ENCODE measurements at places on chromosomes 11 and 22.

- DNase-seq, result no peak
Observed at GRCh38 chr11:926341-926916, 759 bp downstream of the AP2A2 start.

GRCh38 chr22:48137640-48138039 lies 1375.2 kb downstream of the TBC1D22A start:
- DNase-seq, result no peak

DNA sequence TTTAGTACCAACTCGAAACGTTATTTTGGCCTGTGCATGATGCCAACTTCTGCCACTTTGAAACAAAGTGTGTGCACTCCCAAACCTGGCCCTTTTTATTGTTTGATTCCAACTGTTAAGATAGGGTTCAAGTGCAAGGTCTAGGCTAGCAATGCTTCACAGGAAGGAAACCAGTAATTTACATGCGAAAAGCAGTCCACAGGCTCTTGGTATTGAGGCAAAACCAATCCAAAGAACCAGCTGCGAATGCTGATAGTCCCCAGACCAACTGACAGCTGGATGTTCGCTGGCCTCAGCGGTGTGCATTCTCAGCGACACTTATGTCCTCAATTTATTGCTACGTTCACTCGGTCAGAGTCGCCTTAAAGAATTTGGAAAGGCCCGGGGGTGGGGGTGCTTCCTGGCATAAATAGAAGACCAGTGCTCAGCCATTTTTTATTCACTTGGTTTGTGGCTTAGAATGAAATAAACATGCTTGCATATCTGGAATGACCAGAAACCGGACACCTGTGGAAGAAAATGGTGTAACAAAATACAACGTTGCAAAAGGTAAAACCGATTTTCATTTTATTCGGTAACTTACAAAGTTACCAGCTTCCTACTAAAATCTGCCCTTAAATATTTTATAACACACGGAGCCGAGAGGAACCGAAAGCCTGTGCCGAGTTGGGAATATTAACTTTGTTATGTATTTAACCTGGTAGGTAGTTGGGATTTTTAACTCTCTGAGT lies 1.6 kb downstream of the CPT1A start:
- peak; percentile 25 for DNase-seq

DNA sequence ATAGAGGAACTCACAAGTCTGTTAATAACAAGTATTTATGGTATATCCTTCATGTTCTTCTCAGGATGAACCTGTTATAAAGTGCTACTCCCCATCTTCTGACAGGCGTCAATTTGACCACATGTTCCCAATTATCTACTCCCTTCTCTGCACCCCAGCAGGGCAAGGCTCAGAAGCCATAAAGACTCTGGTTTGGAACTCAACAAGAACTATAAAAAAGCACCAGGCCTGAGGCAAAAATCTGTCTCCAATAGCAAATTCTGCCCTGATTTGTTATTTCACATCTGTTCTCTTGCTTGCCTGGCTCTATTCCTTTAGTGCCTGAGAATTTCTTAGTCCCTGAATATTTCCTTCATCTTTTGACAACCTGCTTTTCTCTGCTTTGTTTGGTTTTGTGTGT lies 618.2 kb upstream of the KIRREL3 start:
- no peak for DNase-seq

- DNase-seq, result no peak
Observed at GRCh38 chr11:5043380-5043779, 2.9 kb upstream of the OR52J3 start.

DNA sequence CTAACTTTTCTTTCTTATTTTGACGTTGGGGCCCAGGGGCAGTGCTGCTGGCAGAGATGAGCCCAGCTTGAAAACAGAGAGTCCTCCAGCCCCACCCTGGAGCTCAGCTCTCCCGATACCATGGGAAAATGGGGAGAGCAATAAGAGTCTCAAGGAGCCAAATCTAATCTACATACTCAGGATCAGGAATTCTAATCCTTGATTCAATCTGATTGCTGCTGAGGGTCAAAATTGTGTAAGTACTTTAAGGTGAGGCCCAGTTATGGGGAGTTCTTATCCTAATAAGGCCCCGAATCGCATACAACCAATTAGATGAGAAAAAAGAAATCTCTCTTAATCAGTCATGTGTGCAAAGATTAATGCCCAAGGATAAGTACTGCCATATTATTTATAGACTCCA lies 202.9 kb downstream of the FAM76B start:
- DNase-seq, result no peak

DNA sequence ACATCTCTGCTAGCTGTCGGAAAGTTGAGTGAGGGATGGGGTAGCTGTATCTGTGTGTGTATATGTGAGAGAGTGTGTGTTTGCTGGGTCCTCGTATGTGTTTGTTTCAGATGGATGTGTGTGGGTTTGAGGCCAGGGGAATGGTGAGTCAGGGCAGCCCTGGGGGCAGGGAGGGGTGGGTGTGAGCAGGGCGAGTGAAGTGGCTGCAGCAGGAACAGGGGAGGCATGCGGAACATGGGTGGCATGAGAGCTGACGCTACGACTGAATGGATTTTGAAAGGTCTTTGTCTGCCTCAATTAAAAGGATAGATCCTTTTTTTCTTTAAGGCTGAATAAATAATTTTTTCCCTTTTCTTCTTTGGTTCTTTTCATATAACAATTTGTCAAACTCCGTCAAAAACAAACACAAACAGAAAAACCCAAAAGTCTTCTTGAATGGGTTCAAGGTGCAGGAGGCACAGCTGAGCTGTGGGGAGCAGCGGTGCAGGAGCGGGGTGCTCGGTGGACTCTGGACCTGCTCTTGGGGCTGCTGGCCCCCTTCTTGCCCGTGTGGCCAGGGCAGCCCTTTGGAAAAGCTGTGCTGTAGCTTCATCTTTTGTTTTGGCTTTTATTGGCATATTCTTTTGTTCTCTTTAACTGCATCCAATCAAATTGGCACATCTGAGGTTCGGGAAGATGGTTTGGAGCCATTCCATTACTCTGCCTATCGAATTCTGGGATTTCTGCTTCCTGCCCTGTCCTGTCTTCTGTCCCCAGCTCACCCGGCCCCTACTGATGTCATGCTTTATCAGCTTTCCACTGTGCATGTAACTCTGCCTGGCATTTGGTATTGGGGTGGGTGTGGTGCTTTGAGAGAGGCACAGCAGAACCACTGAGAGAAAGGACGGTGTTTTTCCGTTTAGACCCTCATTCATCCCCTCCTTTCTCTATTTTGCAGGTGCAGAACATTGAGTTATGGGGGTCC lies 80.1 kb downstream of the ADAMTS15 start:
- DNase-seq, result no peak

GRCh38 chr11:77035039-77035438 lies 841 bp downstream of the B3GNT6 start:
- DNase-seq, result no peak

GRCh38 chr11:7894251-7894650 lies 36.8 kb downstream of the OR10A6 start:
- DNase-seq, result no peak
